Stomach (tissue), 19 donors: ENCODE measurements at places on chromosomes 16 and 17.
A peak's percentile ranks its signal among the peaks of the same experiment; 100 is the strongest.

DNA sequence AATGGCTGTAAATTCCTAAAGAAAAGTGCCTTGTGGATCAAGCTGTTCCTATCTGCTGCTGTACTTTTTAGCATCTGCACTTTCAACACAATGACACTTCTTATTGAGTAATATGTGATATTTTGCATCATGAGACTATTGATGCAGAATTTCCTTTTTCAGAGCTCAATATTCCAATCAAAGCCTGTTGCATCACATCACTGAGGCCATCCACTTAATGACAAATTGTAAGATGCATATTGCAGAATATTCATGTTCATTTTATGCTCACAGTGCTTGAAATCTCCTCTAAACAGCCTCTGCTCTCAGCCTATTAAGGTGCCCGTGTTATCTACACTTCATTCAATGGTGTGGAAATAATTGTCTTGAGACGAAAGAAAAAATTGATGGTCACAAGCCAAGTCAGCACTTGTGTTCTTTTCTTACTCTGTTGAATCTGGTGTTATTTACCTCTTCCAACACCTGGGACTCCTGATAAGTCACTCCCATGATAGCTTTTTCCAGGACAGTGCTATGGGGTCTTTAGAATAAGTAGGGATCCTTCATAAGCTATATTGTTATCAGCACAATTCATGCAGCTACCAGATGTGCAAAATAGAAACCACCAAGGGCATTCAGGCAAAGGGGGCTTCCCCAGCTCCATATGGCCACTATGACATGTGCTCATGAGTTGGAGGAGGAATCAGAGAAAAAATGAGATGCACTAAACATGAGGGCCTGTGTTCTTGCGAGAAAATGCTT lies 9.3 kb upstream of the SKAP1 start:
- no peak for DNase-seq

- no peak for DNase-seq
Observed at GRCh38 chr17:55216888-55217287, 47.9 kb upstream of the HLF start.

DNA sequence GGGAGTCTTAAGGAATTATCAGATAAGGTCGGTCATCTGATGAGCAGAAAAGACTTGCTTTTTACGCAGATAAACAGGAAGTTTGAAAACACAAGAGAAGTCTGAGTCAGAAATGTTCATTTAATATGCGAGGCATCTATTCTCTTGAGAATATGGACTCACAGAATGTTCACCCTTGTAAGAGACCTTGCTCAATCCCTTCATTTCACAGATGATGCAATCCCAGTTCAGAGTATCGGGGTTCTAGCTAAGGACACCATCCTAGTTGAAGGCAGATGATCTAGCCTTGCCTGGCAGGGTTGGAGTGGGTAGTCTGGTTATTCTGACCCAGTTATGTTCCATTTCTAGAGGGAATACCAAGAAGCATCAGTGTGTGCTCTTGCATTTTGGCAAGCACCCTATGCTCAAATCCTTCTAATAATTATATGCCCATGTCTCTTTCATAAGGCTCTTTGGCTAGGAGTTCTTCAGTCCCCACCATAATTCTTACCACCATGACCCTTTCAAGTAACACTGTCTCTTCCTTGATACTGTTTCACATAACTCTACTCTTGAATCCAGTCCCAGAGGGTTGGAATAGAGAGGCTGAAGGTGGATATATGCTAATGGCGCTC lies 42.5 kb downstream of the YPEL2 start:
- DNase-seq, result no peak

GRCh38 chr17:8831234-8831849 lies 32.2 kb upstream of the MFSD6L start:
- DNase-seq, result no peak

DNA sequence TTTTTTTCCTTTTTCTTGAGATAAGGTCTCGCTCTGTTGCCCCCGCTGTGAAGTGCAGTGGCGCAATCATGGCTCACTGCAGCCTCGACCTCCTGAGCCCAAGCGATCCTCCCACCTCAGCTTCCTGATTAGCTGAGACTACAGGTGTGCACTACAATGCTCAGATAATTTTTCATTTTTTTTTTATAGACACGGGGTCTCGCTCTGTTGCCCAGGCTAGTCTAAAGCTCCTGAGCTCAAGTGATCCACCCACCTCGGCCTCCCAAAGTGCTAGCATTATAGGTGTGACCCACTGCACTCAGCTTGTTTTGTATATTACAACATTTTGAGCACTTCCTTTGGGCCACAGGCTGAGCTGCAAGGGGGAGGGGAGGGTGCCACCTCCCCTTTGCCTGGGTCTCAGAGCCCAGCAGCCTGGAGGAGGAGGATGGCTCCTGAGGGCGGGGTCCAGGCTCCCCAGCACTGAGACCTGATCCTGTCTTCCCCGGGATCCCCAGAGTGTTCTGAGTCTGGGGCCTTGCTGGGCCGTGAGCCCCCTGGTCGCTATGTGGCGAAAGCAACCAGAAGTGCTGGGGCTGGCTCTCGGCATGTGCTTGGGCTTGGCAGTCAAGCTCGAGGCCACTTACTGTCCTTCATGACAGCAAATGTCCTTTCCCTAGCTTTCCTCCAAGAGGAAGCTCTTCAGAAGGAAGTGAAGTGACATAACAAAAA lies 8.1 kb downstream of the DEF8 start:
- no peak for DNase-seq

- DNase-seq, result no peak
Observed at GRCh38 chr16:55217392-55217791, 106.6 kb upstream of the IRX6 start.

- no peak for DNase-seq
Observed at GRCh38 chr17:64618848-64619247, 43.3 kb downstream of the SMURF2 start.

- peak; percentile 71 for DNase-seq
Observed at GRCh38 chr17:57528058-57528451, 217.0 kb downstream of the CCDC182 start.

DNA sequence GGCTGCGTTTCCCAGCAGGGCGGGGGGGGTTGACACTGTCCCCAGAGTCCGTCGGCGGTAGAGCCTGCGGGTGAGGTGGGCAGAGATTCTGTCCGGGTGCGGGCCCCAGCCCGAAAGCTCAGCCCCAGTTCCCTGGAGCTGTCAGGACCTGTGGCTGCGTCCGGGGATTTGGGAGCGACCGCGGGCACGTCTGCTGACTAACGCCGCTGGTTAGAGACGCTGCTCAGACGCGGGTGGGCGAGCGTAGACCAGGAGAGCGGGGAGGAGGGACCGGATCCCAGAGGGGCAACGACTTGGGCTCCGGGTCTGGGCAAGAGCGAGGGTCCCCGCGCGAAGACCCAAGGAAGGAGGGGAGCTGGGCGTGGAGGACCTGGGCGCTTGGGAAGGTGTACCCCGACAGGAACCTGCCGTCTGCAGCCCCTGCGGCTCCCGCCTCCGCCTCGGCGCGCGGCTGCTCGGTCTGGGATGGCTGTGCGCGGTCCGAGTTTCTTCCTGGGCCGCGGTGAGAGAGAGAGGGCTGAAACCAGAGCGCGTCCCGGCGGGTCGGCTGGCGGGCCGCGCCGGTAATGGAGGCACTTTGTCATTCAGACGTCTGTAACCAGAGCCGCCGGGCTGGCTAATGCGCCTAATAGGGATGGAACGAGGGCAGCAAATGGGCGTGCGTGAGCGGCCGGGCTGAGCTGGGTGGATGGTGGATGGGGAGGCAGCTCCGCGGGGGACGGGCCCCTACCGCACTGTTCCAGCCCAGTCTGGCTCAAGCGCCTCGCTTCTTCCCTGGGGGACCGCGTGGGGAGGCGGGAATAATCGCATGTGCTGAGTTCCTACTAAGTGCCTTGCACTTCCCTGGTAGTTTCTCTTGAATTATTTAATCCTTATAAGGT lies 2.3 kb downstream of the NGFR start:
- DNase-seq, result no peak

DNA sequence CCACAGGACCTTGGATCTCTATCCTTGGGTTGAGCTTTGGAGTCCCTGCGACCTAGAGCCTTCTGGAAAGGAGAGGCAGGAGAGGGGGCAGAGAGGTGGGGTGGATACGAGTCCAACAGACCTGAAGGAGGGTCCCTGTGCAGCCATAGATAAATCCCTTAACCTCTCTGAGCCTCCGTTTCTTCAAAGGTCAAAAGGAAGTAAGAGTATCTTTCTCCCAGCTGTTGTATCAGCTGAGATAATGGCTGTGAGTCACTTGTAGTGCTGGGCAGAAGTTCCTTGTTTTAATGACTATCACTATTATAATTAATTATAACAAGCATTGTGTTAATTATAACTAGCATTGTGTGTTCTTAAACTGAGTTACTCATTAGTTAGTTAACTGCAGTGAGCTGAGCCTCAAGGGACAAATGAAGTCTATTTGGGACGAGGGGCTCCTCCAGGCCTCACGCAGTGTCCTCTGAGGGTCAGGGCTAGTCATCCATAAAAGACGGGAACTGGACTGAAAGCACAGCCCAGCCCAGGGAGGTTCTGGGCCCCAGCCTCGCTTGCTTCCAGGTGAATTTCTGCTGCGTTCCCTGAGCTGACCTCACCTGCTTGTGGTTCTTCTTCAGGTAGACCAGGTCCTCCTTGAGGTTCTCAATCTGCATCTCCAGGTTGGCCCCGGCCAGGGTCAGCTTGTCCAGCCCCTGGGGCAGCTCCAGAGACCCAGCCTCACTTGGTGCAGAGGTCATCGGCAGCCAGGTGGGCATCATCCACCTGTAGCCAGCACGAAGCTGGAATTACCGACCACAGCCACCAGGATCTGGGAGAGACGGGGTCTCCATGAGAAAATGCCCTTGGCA lies 5.7 kb upstream of the KRT17 start:
- DNase-seq, result no peak

GRCh38 chr16:2980227-2981176 lies at the start of gene PKMYT1:
Gene PKMYT1, minus strand, starts transcription at chr16:2980446. Its CDS starts 789 bp downstream, at chr16:2979657.
- peak; percentile 94 for DNase-seq

- peak; percentile 93 for DNase-seq
Observed at GRCh38 chr17:44219616-44220212, at the start of gene UBTF. Gene UBTF, minus strand, starts transcription at chr17:44219675. Its CDS starts 1,446 bp downstream, at chr17:44218229.

DNA sequence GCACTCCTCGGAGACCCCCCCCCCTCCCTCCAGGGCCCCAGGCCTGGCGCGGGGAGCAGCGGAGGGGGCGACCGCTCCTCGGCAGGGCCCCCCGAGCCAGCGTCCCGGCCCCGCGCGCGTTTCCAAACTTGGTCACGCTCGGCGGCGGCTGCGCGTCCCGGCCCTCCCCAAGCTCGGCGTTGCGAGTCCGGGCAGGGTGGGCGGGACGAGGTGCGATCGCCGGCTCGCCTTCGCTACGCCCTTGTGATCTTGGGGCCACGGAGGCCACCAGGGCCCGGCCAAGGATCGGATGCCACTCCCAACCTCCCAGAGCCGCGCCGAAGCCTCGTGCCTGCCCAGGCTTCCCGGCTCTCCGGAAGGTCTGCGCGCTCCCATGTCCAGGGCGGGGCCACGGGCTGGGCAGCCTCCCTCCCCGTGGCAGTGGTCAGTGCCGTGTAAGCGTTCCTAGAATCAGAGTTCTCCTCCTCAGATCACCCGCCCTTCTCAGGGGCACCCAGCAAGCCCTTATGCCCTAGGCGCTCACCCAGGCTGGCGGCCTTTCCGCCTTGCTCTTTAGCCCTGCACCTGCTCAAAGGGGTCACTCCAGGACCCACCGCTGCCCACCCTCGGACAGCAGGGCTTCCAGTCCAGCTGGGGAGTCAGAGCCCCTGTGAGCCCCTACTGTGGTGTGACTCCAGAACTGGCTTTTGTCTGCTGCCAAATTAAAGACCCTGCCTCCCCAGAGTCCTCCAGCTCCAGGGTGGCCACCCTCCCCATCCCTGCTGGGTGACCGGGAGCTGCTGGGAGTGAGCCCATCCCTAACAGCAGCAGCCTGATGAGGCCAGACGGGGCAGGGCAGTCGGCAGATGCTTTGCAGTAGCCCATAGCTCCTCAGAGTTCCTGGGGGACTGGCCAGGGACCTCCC lies 12.2 kb upstream of the MRPS23 start:
- peak; percentile 70 for DNase-seq
